Activated CD8-positive, alpha-beta memory T cell treated with anti-CD3 and anti-CD28 coated beads, Interleukin-2, amount 50 U/mL, for 4 hours (primary cell): ENCODE measurements at places on chromosomes 6 and 20.

GRCh38 chr20:58268421-58268821 lies 40.0 kb upstream of the ANKRD60 start:
- DNase-seq: no peak

GRCh38 chr20:52482044-52482443 lies 290.5 kb upstream of the ZFP64 start:
- DNase-seq: no peak

DNA sequence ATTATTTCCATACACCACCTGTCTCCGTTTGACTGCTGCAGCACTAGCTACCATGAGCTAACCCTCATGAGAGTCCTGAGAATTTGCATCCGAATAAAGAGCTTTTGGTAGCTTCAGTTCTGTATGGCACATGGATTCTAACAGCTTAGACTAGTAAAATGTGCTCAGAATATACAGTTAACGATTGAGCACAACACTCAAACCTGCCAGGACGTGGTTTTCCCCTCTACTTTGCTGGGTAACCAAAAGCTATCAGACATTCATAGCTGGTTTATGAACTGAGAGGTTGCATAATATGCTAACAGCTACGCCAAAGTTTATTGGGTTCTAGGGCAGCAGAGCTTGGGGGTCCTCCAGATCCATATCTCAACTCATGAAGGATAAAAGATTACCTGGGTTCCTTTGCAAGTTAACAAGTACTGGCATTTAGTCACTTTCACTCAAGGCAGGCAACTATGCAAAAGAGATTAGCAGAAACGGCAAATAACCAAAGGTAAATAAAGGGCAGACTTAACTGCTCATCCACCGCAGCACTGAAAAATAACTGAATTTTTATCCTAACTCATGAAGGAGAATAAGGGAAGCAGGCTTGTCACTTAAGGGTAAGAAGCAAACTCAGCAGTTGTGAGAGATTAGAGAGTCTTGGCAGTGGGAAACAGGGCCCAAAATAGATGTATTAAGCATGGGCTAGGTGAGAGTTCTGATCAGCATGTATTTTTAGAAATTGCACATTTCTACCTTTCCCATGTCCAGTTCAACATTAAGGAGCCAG lies 29.4 kb downstream of the NUDT3 start:
- no peak for DNase-seq

DNA sequence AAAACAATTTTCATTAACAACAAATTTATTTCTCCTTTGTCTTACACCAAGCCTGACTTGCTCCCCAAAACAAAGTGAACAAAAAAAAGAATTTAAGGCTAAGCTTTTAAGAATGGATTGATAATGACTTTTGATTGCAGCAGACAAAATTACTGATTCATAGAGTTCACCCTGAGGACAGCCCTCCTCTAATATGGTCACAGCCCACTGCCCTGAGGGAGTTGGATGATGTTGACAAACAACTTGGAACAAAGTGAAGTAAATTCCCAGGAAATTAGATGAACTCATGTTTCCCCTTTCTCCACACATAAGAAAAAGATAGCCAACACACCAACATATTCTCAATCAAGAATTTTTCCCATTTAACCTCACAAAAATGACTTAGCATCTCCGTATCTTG lies 7.7 kb upstream of the ISM1 start:
- no peak for DNase-seq

DNA sequence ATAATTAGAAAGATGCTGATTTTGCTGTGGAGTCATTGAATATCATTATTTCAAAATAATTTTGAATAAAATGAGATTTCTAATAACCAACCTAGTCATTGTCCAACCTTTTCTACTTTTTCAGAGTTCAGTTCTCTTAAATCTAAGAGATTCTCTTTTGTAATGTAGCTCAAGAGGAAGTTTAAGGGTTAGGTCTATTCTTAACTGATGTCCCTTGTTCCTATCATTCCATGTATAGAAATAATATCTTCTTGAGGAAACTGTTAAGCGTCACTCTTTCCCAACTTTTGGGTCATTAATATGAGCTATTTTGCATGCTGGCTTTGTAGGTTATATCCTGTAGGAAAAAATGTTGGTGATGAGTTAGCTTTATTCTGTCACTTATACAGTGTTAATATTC lies 27.0 kb downstream of the RNF144B start:
- DNase-seq: no peak

- DNase-seq: no peak
These were observed 483.8 kb upstream of the EYS start for GRCh38 chr6:66190858-66191257.

DNA sequence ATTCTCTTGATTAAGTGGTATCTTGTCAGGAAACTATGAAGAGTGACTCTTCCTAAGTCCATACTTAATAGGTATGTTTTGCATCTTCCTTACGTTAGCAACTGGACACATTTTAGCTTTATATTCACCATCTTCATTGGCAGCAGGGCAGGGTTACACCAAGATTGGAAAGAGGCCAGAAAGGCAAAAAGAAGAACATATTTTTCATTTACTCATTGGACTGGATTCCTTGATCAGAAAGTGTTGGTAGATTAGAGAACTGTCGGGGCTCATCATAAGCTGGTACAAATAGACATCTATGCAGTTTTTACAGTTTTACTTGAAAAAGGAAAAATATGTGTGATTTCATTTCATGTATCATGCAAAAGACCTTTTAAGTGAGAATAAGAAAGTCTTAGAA lies 464.9 kb downstream of the LMBRD1 start:
- no peak for DNase-seq

DNA sequence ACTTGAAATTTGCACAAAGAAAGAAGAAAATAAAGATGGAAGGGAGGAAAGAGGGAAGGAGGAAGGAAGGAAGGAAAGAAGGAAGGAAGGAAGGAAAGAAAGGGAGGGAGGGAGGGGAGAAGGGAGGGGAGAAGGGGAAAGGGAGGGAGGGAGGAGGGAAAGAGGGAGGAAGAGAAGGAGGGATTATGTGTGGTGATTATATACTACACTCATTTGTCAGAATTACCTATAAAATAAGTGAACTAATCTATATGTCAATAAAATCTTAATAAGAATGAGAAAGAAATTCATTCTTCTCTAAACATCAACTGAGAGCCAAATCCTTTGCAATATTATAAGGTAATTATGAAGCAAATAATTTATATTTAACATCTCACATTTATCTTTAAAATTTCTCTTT lies 77.9 kb upstream of the TFAP2D start:
- DNase-seq: no peak

DNA sequence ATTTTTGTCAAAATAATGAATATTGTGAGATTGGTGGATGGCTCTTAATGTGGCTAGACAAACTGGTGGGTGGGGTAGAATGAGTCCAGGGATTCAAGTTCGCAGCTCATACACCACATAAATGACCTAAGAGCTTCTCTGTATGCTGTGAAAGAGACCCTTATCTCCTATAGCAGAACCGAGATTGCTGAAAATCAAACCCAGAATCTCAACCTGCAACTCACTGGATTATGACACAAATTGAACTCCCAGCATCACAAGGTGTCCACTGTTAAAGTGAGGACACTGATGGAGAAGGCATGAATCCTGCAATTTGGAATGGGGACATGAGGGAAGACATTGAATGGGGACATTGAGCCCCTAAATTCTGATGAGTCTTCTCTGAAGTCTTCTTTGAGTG lies 51.3 kb upstream of the CNKSR3 start:
- DNase-seq: no peak

- DNase-seq: no peak
These were observed 21.0 kb upstream of the TFB1M start for GRCh38 chr6:155335265-155335664.

- no peak for DNase-seq
These were observed 739 bp downstream of the GSS start for GRCh38 chr20:34954904-34955230.

GRCh38 chr6:47599512-47599911 lies 98.9 kb upstream of the ADGRF4 start:
- DNase-seq: no peak

DNA sequence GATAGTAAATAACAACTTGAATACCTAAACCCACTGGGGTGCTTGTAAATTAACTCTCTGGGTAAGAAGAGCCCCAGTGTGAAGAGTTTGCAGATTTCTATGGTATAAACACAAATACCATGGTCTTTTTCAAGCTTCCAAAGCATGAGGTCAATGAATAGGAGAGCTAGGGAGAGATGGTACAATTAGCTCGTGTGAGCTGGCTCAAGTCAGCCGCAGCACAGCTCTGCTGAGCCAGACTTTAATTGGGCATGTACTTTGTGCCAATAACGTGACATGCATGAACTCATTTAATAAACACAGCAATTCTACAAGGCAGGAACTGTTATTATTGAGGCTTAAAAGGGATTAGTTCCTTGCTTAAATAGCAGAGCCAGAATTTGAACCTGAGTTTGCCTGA lies 684.2 kb downstream of the KIF16B start:
- no peak for DNase-seq

DNA sequence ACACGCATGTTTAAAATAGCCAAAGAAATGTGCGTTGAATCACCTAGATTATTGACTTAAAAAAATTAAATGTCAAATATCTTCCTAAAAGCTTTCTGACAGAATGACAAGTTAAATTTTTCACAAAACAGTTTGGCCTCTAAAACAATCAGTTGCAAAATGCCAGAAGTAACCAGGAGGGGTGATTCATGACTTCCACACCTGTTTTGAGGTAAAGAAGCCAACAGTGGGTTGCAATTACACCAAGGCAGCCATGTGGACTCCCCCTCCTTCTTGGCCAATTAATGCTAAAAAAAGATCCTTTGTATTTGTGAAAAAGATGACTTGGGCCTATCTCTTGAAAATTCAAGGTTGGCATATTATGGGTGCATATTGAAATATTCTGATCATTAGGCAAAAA lies 424.8 kb downstream of the CBLN4 start:
- no peak for DNase-seq

DNA sequence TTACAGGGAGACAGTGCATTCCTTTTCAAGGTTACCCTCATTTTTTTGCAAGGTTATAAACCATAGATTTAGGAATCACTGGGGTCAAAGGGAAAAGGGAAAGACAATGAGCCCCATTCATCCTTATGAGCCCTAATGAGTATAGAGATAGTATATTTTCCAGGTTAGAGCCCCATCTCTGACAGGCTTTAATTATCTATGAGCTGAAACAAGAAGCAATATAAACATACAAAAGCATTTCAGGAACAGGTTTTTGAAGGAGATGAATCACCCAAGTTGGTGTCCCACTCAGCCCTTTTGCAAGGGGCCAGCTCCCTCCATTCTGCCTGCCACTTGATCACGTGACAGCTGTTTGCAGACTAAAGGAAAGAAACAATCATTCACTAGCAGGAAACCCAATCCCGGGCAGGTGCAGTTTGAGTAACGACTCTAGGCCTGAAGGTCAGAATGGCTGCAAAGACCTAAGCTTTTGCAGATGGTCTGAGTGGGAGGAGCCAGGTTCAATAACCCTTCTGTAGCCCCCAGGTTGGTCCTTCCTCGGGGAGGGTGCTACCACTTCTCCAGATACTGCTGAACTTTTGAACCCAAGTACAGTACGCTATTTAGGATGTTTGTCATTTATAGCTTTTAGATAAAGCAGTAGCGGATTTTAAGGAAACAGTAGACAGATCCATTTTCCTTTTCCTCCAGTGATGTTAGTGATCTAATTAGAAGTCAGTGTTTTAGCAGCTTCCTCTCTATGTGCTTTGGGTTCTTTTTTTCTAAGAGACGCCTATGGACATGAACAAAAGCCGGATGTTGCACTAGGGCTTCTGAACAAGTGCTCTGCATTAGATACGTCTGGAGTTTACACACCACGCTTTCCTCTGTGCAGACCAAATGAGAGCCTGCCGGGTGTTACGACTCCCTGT lies 253.2 kb downstream of the SOX4 start:
- no peak for DNase-seq

- no peak for DNase-seq
These were observed 10.5 kb upstream of the TGM2 start for GRCh38 chr20:38175304-38176180.
